Mesothelial cell of epicardium (in vitro differentiated cells): ENCODE measurements at places on chromosomes 3 and 15. TPM values are rescaled to one million over a fixed set of nuclear protein-coding genes. Genes with fewer than 3 reads are reported as not detected.

Gene MAP2K5
- 26.2 to 29.8 TPM (median 28.0 TPM) in 3 replicates for total RNA-seq

GRCh38 chr3:71974786-71975185 is 189.8 kb upstream of the PROK2 start:
- H3K4me3 ChIP-seq, result no peak overlapping the region
- peaks cover 12% of the 10 kb centered on the region for H3K4me1 ChIP-seq
- no peak for DNase-seq
- H3K27me3 ChIP-seq, result peaks cover 25% of the 10 kb centered on the region

Gene SPINT1
- 141 to 152 TPM (median 147 TPM) in 3 replicates for total RNA-seq

DNA sequence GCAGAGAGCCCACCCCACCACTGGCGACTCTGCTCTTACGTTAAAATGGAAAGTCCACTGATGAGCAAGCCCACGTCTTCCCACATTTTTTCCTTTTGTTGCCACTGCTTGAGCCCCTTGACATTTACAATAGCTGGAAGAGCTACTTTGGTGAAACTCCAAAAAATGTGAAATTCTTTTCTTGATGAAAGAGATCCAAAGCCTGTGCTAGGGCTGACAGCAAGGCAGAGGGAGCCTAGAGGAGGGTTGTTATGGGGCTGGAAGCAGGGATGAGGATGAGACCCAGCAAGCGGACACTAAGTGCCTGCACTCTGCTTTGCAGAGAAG is 97.1 kb downstream of the CEMIP start:
- H3K4me3 ChIP-seq, result no peak overlapping the region
- peaks cover 1% of the 10 kb centered on the region for H3K27me3 ChIP-seq
- H3K27ac ChIP-seq, result no peak overlapping the region
- no peaks in the 10 kb centered on the region for H3K4me1 ChIP-seq
- no peak for DNase-seq

- H3K4me3 ChIP-seq, result no peak overlapping the region
- H3K4me1 ChIP-seq, result peaks cover 2% of the 10 kb centered on the region
- H3K36me3 ChIP-seq, result no peaks in the 10 kb centered on the region
Observed at GRCh38 chr3:165181556-165181955, 14.6 kb downstream of the SLITRK3 start.

Gene IMPG2
- 0.59 to 0.69 TPM (median 0.69 TPM) in 3 replicates for total RNA-seq

GRCh38 chr3:23798876-23799275 is 6.9 kb upstream of the UBE2E1 start:
- H3K4me1 ChIP-seq, result peaks cover 3% of the 10 kb centered on the region
- no peak overlapping the region for H3K4me3 ChIP-seq
- no peaks in the 10 kb centered on the region for H3K36me3 ChIP-seq
- H3K27ac ChIP-seq, result no peak overlapping the region
- no peak for DNase-seq
- H3K27me3 ChIP-seq, result no peaks in the 10 kb centered on the region

GRCh38 chr15:80194914-80195313 is 42.1 kb downstream of the FAH start:
- H3K27ac ChIP-seq, result no peak overlapping the region
- no peak overlapping the region for H3K4me3 ChIP-seq
- no peaks in the 10 kb centered on the region for H3K36me3 ChIP-seq
- peaks cover 9% of the 10 kb centered on the region for H3K4me1 ChIP-seq

DNA sequence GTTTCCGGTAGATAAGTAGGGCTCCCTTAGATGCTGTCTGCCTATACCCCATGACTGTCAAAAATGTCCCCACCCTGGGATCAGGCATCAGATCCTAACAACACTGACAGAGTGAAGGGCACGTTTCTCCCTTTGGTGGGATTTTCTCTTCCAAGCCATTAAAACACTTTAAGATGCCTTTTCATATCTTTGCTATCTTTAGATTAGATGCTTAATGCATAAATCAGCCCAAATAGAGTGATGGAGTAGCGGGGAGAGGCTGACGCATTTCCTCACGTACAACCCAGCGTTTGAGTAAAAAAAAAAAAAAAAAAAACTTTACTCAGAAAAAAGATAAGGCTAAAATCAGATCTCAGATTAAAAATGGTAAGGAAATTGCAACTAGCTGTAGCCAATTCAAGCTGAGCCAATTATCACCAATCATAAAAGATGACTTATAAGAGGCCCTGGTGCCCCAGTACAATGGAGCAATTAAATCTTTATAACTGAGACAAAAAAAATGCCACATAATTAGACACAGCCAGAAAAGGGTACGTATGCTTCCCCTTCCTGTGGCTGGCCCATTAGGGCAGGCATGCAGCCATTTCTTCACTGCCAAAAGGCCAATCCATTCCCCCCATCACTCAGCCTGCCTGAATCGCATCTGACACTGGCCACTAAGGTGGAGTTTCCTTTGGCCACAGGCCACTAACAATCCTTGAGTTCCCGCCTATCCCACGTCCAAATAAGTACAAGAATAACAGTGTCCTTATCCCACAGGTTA is 45.0 kb downstream of the RFTN1 start:
- H3K4me1 ChIP-seq, result peaks cover 35% of the 10 kb centered on the region
- H3K4me3 ChIP-seq, result no peak overlapping the region
- H3K27ac ChIP-seq, result peak overlapping the region; percentile 53
- DNase-seq, result no peak
- H3K36me3 ChIP-seq, result peaks cover 10% of the 10 kb centered on the region

- H3K36me3 ChIP-seq, result no peaks in the 10 kb centered on the region
- no peak overlapping the region for H3K4me3 ChIP-seq
- DNase-seq, result no peak
- no peaks in the 10 kb centered on the region for H3K27me3 ChIP-seq
Observed at GRCh38 chr3:42743204-42743995, 29.7 kb downstream of the CCDC13 start.

Gene APEH
- 111 to 118 TPM (median 115 TPM) in 3 replicates for total RNA-seq

Gene UMPS
- 35.9 to 40.7 TPM (median 37.3 TPM) in 3 replicates for total RNA-seq

GRCh38 chr3:143329567-143330211 is 210.1 kb downstream of the CHST2 start:
- no peaks in the 10 kb centered on the region for H3K36me3 ChIP-seq
- peaks cover 1% of the 10 kb centered on the region for H3K27me3 ChIP-seq
- DNase-seq, result peak; percentile 46
- peaks cover 30% of the 10 kb centered on the region for H3K4me1 ChIP-seq

GRCh38 chr3:41768363-41768762 is 193.5 kb downstream of the ULK4 start:
- no peak overlapping the region for H3K27ac ChIP-seq
- H3K4me1 ChIP-seq, result no peaks in the 10 kb centered on the region
- H3K36me3 ChIP-seq, result no peaks in the 10 kb centered on the region

GRCh38 chr3:128412180-128413002 is 54.3 kb downstream of the DNAJB8 start:
- H3K4me3 ChIP-seq, result no peak overlapping the region
- peaks cover 3% of the 10 kb centered on the region for H3K36me3 ChIP-seq
- DNase-seq, result no peak
- no peaks in the 10 kb centered on the region for H3K27me3 ChIP-seq
- no peak overlapping the region for H3K27ac ChIP-seq
- peaks cover 43% of the 10 kb centered on the region for H3K4me1 ChIP-seq

- peaks cover 11% of the 10 kb centered on the region for H3K36me3 ChIP-seq
- no peaks in the 10 kb centered on the region for H3K27me3 ChIP-seq
- DNase-seq, result no peak
- H3K4me1 ChIP-seq, result peaks cover 4% of the 10 kb centered on the region
Observed at GRCh38 chr15:76575679-76576078, 239.1 kb downstream of the ISL2 start.

DNA sequence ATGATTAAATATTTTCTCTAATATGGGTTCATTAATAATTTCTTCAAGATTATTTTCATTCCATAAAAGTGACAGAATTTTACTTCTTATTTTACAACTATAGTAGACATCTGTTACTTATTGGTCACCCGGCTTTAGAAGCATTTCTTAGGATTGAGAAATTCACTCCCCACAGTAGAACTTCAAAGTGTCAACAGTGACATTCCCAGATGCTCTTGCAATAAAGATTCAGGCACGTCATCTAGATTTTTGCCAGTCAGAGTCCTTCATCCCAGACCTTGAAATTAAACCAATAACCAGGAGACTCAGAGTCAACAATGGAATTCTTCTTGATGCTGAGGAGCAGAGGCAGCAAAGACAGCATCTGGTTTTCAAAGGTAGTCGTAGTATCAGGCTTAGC is 190.8 kb downstream of the VGLL3 start:
- no peak overlapping the region for H3K27ac ChIP-seq
- DNase-seq, result no peak
- H3K27me3 ChIP-seq, result no peaks in the 10 kb centered on the region
- no peaks in the 10 kb centered on the region for H3K36me3 ChIP-seq
- H3K4me1 ChIP-seq, result no peaks in the 10 kb centered on the region
